BE2C (cell line): ENCODE measurements at places on chromosomes 1 and 21.

DNA sequence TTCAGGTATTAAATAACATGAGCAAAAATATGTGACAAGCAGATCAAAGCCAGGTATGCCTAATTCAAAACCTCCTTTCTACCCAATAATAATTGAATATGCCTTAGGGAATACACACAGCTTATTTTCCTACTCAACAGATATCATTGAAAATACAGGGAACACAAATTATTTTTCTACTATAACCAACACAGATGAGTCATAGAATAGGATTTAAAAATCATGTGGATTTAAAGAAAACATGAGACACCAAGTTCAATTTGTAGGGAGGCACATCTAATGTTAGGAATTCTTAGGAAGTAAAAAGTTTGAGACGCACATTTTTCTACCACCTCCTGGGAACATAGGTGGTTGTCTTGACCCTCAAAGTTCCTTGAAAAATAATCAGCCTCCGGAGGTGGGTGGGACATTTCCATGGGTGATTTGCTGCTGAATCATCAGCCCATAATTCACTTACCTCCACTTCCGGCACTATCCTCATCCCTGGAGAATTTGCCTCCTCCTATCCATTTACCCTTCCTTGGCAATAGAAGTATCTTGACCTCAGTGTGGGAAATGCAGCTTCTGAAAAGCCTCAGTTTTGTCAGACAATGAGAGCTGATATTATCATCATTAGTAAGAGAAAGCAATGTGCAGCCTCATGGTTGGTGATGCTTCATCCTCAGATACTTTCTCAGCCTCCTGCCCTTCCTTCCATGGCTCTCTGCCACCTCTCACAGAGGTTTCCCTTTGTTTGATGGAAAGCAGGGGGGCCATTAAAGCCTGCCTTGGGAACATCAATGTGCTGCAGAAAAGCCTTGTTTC is 33.5 kb upstream of the RGS4 start:
- peak; percentile 91 for DNase-seq

GRCh38 chr1:98783821-98784220 is 122.3 kb downstream of the SNX7 start:
- DNase-seq = peak; percentile 13

DNA sequence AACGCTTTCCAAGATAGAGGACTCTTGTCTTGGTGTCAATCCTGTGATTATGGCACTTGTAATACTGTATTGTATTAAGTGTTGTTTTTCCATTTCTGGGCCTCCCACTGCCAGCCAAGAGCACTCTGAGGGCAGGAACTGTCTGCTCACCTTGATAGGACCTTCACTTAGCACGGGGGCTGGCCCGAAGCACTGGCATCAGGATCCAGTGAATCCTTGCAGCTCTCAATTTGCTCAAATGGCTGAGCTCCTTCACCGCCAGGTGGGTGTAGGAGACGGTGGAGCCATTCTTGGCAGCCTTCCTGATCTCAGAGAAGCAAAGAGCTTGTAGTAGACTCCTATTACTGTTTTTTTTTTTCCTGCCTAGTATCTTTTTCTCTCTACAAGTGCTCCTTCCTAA is 17.7 kb downstream of the MECR start:
- DNase-seq = no peak

DNA sequence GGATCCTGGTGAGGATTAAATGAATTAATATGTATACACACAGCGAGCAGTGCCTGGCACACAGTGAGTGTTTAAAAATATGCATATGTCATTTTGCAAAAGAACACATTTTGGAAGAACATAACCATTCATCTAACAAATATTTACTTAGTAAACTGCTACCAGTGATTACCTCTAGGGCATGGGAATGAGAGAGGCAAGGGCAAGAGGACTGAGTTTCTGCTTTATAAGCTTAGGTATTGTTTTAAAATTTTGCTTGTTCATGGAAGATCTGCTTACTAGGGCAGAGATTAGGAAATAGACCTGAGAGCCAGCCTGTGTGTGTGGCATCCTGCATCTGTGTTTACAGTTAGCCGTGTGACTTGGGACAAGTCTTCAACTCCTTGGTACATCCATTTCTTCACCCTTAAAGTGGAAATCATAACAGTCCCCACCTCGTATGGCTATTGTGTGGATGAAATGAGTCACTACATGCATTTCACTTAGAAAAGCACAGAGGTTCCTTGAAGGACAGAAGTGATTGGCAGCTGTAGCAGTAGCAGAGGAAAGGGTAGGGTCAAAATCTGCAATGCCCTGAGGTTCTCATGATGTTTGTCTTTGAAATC is 198.5 kb upstream of the FMN2 start:
- DNase-seq = no peak

GRCh38 chr1:116537040-116537831 is 33.6 kb downstream of the CD58 start:
- DNase-seq = no peak
